Body of pancreas (tissue), 4 donors: ENCODE measurements at places on chromosomes 2 and 18.
A peak's percentile ranks its signal among the peaks of the same experiment; 100 is the strongest.

DNA sequence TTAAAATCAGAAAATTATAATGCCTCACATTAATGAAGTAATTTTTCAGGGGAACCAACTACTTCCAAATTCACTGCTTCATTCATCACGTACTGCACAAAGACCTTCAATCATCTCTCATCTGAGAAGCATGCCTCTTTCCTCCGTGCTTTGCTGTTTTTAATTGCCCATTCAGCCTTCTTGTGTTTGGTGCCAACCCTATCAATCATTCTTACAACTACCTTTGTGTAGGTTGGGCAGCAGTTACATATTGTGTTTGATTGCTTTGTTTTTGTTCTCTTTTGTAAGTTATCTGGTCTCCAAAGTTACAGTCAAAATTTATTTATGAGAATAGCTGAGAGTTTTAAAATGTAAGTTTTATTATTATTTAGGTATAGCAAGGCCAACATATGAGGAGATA is 549.0 kb upstream of the SLC8A1 start:
- DNase-seq = no peak

DNA sequence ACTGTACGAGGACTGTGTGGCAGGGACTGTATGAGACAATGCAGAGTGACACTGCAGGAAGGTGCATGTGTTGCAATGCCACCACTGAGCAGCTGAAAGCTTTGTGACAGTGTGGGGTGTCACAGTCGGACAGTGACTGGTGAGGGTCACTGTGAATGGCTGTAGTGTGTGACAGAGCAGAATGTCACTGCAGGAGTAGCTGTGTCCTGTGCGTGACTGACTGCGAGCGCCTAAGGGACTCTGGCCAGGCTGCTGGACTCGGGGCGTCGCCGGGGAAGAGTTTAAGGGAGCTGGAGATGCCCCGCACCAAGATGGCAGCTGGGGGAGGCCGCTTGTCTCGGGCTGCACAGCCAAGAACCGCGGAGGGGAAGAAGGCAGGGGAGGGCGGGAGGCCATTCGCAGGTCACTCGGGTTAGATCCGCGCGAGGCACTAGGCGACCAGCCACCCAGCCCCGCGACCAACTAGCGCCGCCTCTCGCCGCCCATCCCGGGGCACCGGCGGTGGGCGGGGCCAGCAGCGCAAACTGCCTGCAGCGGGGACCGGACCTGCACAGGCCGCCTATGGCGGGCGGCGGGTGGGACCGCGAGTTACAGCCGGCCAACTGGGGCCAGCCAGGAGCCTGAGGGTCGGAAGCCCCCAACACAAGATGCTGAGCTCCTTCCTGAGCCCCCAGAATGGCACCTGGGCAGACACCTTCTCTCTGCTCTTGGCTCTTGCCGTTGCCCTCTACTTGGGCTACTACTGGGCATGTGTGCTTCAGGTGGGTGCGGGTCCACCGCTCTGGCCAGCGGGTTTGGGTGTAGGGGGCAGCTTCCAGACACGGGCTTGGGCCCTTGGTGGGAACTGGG is at the start of gene ABHD1:
TSS of gene ABHD1 (plus strand) at position 514 of the 849 bp plus-strand sequence. CDS start at position 648, 134 bp downstream.
- DNase-seq = peak; percentile 52

DNA sequence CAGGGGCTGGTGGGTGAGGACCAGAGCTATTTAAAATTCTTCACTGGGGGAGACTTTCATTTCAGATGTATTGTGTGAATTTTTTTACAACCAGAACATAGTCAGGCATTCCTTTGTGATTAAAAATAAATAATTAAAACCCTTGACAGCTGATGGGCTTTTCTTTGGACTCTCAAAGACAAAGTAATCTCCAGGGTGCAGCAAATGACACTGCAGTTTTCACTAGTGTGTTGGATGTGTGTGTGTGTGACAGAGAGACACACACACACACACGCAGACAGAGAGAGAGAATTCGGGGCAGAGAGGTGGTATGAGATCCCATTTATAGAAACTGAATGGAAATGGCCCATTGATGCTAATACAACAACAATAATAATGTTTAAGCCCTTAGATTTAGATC is 10.3 kb upstream of the GALNT14 start:
- no peak for DNase-seq

- DNase-seq = no peak
Measured at GRCh38 chr2:111220962-111221361, 100.2 kb downstream of the BCL2L11 start.

DNA sequence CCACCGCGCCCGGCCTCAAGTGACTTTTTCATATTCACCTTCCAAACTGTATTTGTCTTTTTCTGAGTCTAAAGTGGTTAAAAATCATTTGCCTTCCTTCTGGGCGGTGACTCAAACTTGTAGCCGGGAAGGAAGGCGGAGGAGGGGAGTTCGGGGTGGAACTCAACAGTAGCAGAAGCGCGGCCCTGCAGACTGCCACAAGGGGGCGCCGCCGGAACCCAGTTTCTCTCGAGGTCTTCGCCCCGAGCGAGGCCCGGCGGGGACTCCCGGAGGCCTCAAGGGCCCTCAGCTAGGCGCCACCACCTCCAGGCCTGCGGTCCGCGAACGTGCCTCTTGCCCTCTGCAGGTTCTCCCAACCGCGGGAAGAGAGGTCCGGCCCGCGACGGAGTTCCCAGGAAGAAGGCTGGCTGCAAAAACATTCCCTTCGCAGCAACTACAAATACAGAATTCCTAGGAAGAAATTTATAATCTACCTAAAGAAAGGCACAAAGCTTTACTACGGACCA is 16.8 kb upstream of the ITM2C start:
- DNase-seq = peak; percentile 83

DNA sequence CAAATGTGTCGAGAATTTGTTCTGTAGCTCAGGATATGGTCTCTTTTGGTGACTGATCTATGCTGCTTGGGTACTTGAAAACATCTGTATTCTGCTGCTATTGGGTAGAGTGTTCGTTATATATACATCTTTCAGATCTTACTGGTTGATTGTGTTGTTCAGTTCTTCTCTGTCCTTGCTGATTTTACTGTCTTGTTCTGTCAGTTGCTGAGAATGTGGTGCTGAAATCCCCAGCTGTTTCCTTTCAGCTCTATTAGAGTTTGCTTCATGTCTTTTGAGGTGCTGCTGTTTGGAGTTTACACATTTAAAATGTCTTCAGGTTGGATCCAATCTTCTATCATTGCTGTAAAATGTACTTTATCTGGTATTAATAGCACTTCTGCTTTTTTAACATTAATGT is 12.9 kb downstream of the BCL2L11 start:
- DNase-seq = no peak
